ENCODE measurements at places on chromosomes 1 and 21. TPM values are rescaled to one million over a fixed set of nuclear protein-coding genes. Genes with fewer than 3 reads are reported as not detected.

Gene VPS45
- total RNA-seq: 20.8 TPM

Gene TRIM67
- total RNA-seq: not detected

Gene BRDT
- not detected for total RNA-seq

Gene KRTAP19-6
- not detected for total RNA-seq

DNA sequence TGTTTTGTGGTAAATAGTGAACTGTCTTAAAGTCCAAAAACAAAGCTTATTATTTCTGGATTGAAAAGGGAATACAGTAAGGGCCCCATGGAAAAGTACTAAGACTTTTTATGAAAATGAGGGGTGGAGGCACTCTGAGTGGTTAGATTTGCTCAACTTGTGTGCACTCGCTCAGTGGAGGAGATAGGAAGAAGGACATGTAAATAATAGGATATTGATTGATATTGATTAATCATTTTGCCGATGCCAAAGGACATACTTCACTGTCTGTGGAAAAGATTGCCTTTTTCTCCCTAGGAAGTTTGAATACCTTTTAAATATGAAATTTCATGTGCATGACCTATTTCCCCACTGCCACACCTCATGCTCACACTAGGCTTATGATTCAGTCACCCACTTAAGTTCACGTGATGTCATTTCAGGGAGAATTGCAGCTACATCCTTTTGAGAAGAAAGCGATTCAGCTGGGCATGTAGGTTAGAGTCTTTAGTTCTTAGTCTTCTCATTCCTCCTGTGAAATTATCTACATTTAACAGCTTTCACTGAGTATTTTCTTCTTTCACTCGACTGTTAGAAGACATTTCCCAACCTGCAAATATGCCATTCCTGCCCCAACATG lies 5.0 kb downstream of the MTR start:
- DNase-seq: no peak
- H3K27ac ChIP-seq: no peak overlapping the region
- peaks cover 38% of the 10 kb centered on the region for H3K4me1 ChIP-seq

DNA sequence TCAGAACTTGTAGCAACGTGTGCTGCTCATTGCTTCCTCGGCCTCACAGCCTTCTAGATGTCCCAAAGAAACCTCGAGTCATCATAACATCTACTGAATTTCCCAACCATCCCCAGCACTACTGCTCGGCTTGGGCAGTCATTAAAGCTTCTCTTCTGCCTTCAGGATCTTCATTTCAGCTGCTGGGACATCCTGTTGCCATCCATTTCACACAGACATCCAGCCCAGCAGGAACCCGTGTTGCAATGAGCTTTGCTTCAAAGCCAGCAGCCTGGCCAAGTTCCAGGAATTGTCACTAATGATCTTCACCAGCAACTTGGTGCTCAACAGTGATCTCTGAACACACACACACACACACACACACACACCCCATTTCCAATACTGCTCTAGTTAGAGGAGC lies 18.5 kb downstream of the WLS start:
- H3K36me3 ChIP-seq: no peaks in the 10 kb centered on the region
- no peak overlapping the region for H3K27ac ChIP-seq
- H3K4me1 ChIP-seq: no peaks in the 10 kb centered on the region
- H3K4me3 ChIP-seq: no peak overlapping the region
- DNase-seq: no peak

DNA sequence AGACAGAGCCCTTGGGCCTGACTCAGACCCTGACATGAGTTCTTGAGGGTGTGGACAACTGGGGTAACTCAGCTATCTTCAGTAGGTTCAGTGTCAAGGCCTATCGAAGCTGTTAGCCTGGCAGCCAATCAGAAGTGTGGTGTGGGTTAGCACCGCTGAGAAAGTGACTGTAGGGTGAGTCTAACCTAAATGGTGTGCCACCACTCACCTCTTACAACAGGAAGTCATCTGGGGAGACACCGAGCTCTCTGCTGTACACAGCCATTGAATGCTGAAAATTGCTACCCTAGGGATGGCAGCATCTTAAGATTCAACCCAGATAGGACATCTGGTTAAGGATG lies 44.6 kb downstream of the RASSF5 start:
- peak overlapping the region; percentile 93 for H3K27ac ChIP-seq
- H3K27me3 ChIP-seq: no peaks in the 10 kb centered on the region
- peaks cover 6% of the 10 kb centered on the region for H3K36me3 ChIP-seq
- H3K4me1 ChIP-seq: peaks cover 56% of the 10 kb centered on the region

DNA sequence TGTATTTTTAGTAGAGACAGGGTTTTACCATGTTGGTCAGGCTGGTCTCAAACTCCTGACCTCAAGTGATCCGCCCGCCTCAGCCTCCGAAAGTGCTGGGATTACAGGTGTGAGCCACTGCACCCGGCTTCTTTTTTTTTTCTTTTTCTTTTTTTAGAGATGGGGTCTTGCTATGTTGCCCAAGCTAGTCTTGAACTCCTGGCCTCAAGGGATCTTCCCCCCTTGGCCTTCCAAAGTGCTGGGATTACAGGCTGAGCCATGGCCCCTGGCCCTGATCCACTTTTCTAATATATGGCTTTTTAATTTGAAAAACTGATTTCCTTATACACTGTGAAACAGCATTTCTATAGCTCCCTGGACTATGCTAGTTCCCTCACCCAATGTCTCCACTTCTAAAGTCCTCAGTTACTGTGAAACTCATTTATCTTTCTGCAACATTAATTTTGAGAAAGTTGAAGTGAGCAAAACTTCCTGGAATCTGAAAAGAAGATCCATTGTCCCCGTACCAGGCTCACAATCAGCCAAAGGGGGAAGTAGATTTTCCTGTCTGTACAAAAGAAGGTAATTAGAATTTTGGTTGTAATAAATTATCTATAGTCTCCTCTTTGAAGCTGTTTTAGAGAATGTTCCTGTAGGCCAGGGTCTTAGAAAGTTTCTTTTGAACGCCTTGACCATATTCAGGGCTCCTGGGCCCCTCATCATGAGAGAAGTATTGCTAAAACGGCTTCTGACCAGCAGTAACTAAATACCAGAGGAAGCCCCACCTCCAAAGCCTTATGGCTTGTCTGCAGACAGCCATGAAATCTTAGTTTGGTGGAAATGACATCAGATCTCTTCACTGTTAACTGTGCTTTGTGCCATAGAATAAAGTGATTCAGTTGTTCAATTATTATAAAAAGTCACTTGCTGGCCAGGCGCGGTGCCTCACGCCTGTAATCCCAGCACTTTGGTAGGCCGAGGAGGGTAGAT lies 34.9 kb downstream of the DEGS1 start:
- no peak for DNase-seq
- peaks cover 3% of the 10 kb centered on the region for H3K4me1 ChIP-seq

- DNase-seq: no peak
- H3K36me3 ChIP-seq: peaks cover 4% of the 10 kb centered on the region
- H3K4me1 ChIP-seq: peaks cover 43% of the 10 kb centered on the region
- H3K4me3 ChIP-seq: peak overlapping the region; percentile 88
- H3K27ac ChIP-seq: no peak overlapping the region
Measured at GRCh38 chr21:31558189-31558961, 101.1 kb upstream of the SOD1 start.

DNA sequence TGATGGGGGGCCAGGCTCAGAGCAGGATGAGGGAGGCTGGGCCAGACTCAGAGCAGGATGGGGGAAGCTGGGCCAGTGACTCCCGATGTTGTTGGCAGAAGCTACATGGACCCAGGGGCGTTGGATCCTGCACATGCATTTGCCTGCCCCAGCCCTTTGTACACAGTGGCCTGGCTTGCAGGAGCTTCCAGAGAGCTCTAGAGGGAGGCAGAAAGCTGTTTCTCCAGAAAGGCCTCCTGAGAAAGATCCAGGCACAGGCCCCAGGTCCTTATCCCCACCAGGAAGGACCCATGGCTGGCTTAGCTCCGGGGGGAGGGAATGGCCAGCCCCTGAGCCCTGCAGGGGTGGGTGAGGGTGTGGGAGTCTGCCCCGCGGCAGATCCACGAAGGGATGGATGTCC lies 106.6 kb upstream of the ACTRT2 start:
- no peaks in the 10 kb centered on the region for H3K36me3 ChIP-seq
- no peak overlapping the region for H3K27ac ChIP-seq
- DNase-seq: no peak
- H3K4me1 ChIP-seq: no peaks in the 10 kb centered on the region
- H3K27me3 ChIP-seq: no peaks in the 10 kb centered on the region
- no peak overlapping the region for H3K4me3 ChIP-seq

GRCh38 chr1:114618606-114619005 lies 37.2 kb upstream of the BCAS2 start:
- H3K36me3 ChIP-seq: no peaks in the 10 kb centered on the region
- H3K4me3 ChIP-seq: no peak overlapping the region
- H3K4me1 ChIP-seq: no peaks in the 10 kb centered on the region
- no peak for DNase-seq

DNA sequence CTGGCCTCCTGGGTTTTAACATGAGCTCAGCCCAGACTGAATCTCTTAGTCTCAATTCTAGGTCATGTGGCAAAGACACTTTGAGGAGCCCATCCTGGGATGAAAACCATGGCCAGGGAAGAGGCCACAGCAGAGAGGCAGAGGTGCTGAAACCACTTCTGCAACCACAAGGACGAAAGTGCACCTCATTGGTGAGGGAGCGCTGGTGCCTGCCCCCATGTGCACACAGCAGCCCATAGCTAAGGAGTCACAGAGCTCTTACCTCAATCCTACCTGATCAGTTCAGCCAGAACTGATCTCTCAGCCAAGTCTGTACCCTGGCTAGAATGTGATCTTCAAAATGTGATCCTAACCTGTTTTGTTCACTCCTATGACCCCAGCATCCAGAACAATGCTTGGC lies 32.9 kb upstream of the SRP9 start:
- H3K36me3 ChIP-seq: no peaks in the 10 kb centered on the region
- H3K27ac ChIP-seq: no peak overlapping the region
- no peaks in the 10 kb centered on the region for H3K4me1 ChIP-seq

DNA sequence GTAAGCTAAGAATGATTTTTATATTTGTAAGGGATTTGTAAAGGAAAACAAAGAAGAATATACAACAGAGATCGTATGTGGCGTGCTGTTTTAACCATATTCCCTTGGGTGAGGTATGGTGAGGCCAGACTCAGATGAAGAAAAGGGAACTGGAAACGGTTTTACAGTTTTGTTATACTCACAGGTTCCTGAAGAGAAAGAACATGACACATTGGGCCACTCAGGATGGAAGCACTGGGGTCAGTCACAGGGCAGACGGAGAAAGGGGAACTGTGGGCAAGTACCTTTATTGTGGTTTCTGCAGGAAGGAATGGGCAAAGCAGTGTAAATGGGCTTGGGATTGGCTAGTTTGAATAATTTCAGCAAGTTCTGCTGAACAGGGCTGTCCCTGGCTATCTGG lies 177.4 kb downstream of the LBR start:
- no peaks in the 10 kb centered on the region for H3K36me3 ChIP-seq
- no peak for DNase-seq
- no peaks in the 10 kb centered on the region for H3K4me1 ChIP-seq
- peaks cover 4% of the 10 kb centered on the region for H3K27me3 ChIP-seq
- H3K4me3 ChIP-seq: no peak overlapping the region

DNA sequence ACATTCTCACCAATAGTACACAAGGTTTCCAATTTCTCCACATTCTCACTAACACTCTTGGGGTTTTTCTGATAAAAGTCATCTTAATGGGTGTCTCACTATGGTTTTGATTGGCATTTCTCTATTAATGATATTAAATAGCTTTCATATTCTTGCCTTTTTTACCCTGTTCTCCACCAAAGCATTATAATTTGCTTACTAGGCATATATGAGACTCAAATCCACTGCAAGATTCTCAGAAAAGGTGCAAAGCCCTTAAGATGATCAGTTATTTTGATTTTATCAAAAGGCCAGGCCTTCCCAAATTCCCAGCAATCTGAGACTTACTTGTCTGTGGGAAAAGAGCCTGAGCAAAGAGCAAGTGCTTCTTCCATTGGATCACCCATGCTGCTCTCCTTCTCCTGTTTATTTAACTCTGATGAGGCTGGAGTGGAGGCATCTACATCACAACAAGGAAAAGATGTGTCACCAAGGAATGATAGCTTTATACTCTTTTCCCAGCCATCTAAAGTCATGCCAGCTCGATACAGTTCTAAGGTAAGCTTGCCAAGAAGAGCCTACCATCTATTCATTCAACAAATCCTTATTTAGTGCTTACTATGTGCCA lies 24.6 kb downstream of the CLSPN start:
- no peak overlapping the region for H3K27ac ChIP-seq
- no peak overlapping the region for H3K4me3 ChIP-seq
- DNase-seq: no peak
- H3K36me3 ChIP-seq: peaks cover 45% of the 10 kb centered on the region
- no peaks in the 10 kb centered on the region for H3K27me3 ChIP-seq

- H3K27me3 ChIP-seq: no peaks in the 10 kb centered on the region
- H3K27ac ChIP-seq: no peak overlapping the region
- H3K36me3 ChIP-seq: peaks cover 43% of the 10 kb centered on the region
- no peak for DNase-seq
Measured at GRCh38 chr1:19260211-19261138, 8.9 kb downstream of the MRTO4 start.

- H3K36me3 ChIP-seq: no peaks in the 10 kb centered on the region
- DNase-seq: no peak
- H3K27ac ChIP-seq: no peak overlapping the region
- H3K4me1 ChIP-seq: peaks cover 24% of the 10 kb centered on the region
- H3K27me3 ChIP-seq: peaks cover 23% of the 10 kb centered on the region
Measured at GRCh38 chr1:159831412-159832141, 4.9 kb downstream of the SLAMF8 start.

Data from activated CD4-positive, alpha-beta T cell treated with anti-CD3 and anti-CD28 coated beads, Interleukin-2, amount 10 ng/mL, durations not matched to agents 24 days and 14 days (primary cell).